ENCODE measurements at places on chromosomes 6 and 20.

GRCh38 chr20:23125159-23125558 is 39.0 kb upstream of the CD93 start:
- no peak for DNase-seq

DNA sequence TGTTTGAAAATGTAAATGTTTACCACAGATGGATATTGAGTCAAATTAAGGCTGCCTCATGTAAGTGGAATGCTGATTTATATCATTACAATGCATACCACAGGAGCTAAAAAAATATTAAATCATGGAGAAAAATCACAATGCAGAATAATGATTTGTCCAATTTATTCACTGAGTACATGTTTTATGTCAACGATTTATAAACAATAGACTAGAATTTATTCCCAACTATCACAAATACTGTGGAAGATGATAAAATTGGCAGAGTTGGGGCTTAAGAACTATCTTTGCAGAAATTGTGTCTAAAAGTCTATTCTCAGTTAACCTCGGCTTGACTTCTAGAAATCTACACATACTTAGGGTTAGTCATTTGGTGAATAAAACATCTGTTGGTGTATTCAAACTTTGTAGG is 472.1 kb upstream of the MARCKS start:
- DNase-seq, result no peak

- DNase-seq, result no peak
Observed at GRCh38 chr6:152096863-152097496, 289.5 kb downstream of the ESR1 start.

- no peak for DNase-seq
Observed at GRCh38 chr6:64280569-64280968, 645.0 kb downstream of the PHF3 start.

GRCh38 chr6:44667668-44668390 is 280.3 kb downstream of the CDC5L start:
- DNase-seq, result peak; percentile 37

DNA sequence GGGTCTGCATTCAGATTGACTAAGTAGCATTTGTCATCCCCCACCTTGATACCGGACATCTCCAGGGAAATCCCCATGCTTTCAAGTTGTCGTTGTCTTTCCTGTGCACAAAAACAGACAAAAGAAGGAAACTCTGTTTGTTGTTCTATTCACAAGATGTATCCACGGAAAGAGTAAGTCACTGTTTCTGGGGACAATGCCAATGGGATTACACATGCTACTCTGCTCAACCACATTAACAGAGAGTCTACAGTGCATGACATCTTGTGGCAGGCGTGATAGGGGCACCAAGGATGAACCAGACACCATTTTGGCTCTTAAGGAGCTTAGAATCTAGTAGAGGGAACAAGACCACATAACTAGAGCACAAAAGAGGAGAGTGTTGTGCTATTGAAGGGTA is 124.4 kb upstream of the NUP153 start:
- no peak for DNase-seq

DNA sequence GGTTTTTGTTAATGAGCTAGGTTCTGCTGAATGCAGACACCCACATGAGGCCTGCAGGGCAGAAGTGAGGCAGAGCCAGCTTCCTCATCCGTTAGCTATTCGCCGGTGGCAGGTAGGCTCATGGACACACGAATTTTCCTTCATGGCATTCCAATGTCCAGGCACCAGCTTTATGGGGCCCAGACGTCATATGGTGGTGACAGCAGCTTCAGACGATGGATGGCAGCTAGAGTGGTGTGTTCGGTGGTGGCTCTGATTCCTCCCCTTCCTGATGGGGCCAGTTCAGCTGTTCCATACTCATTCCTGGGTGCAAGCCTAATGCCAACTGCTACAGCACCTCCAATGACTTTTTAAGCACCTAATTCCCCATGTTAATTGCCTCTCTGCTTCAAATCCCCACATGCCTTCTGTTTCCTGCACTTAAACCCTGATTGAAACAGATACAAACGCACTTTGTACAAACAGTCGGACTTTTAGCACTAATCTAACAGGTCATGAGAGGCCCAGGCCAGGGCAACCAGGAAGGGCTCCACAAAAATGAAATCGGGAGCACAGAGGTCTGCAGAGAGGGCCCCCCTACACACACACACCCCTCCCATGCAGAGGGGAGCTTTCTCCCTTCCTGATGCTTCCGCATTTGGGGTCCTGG is 35.7 kb upstream of the MLN start:
- no peak for DNase-seq

DNA sequence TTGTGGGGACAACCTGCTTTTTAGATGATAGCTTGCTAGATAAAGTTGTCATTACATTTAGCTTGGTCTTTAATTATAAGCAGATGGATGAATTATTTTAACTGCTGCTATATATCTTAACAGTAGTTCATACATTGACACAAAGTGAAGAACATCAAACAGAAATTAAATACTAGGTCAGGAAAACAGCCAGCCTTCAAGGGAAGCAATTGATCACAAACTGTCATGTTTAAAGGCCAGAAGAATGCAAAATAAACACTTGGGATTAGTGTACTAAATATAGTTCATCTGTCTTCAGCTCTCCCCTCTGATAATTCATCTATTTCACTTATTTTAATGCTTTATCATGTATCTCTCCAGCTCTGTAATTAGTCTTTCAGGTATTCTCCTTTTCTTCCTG is 225.1 kb upstream of the FERMT1 start:
- DNase-seq, result no peak

- DNase-seq, result no peak
Observed at GRCh38 chr20:62742979-62743776, 34.5 kb downstream of the NTSR1 start.

GRCh38 chr6:156160795-156161165 is 616.4 kb upstream of the ARID1B start:
- no peak for DNase-seq
